T47D (cell line): ENCODE measurements at places on chromosomes 11 and 22.

- peak; percentile 42 for DNase-seq
Measured at GRCh38 chr11:116170526-116171120, 602.2 kb downstream of the BUD13 start.

- DNase-seq, result no peak
Measured at GRCh38 chr11:85407648-85408047, 219.5 kb downstream of the DLG2 start.

GRCh38 chr11:131248588-131248987, 121.8 kb upstream of the NTM start:
- DNase-seq, result no peak

DNA sequence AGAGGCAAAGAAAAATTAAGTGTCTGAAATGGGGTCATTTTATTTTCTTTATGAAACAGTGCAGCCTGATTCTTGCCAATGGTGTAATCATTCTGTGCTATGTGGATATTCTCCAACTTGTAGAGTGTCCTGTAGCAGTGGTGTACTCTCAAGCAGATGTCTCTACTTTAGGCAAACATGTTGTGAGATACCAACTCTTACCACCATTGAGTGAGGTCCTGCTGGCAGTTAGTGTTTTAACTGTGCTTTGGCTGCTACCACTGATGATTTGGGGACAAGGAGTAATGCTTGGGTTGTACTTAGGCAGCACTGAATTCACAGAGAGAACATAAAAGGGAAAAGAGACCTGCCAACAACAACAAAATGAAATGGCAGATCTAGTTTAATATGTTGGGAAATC, 122.5 kb downstream of the APIP start:
- DNase-seq, result no peak

DNA sequence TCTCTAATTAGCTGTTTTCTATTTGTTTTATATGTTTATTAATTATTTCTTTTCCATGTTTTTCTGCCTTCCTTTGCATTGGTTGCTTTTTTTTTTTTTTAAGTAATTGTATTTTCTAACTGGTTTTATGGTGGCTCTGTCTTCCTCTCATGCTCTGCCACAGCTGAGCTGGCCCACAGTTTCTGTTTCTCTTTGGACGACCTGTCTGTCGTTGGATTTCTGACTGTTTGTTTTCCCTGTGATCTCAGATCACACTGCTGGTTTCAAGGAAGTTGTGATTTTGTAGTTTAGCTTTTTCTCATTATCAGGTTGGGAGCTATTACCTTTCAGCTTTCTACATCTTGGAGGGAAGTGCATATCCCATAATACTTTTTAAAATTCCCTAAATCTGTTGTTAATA, 15.9 kb upstream of the OR6M1 start:
- DNase-seq, result peak; percentile 18

DNA sequence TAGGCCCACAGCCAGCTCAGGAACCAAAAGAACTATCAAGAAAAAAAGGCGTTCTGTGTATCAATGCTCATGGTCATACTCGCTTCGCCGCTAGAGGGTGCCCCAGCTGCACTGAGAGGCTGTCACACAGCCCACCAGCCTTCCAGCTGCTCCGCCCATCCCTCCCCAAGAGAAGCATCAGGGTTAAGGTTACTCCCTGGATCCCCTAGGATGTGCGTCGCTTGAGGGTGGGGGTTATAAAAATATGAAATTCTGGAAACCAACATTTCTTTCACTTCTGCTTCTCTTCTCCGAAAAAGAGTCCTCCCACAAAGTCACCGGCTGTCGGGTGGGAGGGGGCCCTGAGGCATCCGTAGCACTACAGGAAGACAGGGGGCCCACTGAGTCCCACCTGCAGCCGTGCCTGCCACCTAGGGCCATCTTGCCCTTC, 1.7 kb downstream of the CBX6 start:
- peak; percentile 68 for DNase-seq

DNA sequence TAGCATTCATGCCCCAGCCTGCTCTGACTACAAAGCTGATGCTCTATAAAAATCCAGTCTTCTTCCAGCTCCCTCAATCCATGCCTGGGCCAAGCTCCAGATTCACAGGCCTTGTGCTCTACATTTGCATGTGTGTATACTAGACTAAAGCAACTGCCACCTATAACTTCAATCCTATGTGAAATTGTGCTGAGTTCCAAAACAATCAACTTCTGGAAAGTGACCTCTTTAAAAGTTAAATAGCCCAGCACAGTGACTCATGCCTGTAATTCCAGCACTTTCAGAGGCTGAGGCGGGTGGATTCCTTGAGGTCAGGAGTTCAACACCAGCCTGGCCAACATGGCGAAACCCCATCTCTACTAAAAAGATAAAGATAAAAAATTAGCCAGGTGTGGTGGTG, 114.3 kb upstream of the ZC3H12C start:
- DNase-seq, result no peak

- DNase-seq, result no peak
Measured at GRCh38 chr22:37819105-37819433, 4.1 kb upstream of the GALR3 start.

- no peak for DNase-seq
Measured at GRCh38 chr11:128786507-128786906, 80.6 kb downstream of the KCNJ1 start.

- no peak for DNase-seq
Measured at GRCh38 chr11:112537026-112537425, 276.4 kb upstream of the PLET1 start.

DNA sequence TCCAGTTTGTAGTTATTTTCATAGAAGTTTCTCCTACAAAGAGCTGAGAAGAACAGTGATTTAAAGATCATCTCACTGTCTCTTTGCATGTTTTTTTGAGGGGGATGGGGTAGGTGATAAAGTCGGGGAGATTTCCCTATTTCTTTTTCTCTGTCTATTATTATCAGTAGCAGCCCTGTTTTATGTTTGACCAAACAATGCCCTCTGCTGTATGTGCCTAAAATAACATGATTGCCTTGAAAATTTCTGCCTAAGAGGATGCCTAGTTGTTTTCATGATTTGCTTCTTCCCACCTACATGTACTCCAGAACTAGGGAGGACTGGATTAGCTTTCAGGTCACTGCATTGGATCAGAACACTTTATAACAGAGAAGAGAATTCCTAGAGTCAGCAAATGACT, 1330.2 kb downstream of the LRRC4C start:
- peak; percentile 22 for DNase-seq

DNA sequence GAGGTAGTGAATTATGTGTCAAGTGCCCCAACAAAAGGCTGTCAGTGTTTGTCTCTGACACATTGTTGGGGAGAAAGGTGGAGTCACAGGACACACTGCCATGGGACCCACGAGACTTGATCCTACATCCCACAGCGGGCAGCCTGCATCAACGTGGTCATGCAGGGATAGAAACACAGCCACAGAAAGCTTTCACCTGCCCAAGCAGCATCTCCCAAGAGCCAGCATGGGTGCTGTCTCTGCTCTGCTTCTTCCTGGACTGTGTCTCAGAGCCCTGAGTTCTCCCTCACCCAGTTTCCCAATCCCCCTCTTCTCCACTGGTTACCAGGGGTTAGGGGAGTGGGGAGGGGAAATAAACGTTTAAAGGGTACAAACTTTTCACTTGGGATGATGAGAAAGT, 97.2 kb downstream of the VPREB1 start:
- no peak for DNase-seq

- no peak for DNase-seq
Measured at GRCh38 chr22:28019360-28019759, 100.3 kb upstream of the PITPNB start.

- no peak for DNase-seq
Measured at GRCh38 chr22:38737302-38738060, 18.3 kb downstream of the SUN2 start.

GRCh38 chr11:64233913-64234586, at the start of gene VEGFB:
TSS of gene VEGFB (plus strand) at chr11:64234584. CDS start at chr11:64234834, 250 bp downstream.
- DNase-seq, result peak; percentile 67

DNA sequence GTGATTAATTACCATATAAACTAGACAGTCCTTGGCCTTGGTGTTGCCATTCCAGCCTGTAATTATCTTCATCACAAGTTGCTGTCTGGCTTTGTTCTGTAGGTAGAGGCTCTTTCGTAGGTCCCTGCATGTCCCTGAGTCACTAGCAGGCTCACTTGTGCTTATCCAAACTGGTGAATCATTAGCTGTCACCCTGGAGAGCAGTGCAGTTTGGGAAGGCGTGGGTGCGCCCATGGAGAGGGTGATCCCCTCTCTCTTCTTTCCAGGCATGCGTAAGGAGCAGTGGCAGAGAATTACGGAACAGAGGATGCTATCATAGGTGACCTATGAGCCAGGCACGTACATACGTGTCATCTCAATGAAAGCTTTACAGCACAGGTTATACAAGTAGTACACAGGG, 11.0 kb upstream of the EHF start:
- no peak for DNase-seq

- no peak for DNase-seq
Measured at GRCh38 chr11:126176853-126177470, 34.5 kb downstream of the RPUSD4 start.

DNA sequence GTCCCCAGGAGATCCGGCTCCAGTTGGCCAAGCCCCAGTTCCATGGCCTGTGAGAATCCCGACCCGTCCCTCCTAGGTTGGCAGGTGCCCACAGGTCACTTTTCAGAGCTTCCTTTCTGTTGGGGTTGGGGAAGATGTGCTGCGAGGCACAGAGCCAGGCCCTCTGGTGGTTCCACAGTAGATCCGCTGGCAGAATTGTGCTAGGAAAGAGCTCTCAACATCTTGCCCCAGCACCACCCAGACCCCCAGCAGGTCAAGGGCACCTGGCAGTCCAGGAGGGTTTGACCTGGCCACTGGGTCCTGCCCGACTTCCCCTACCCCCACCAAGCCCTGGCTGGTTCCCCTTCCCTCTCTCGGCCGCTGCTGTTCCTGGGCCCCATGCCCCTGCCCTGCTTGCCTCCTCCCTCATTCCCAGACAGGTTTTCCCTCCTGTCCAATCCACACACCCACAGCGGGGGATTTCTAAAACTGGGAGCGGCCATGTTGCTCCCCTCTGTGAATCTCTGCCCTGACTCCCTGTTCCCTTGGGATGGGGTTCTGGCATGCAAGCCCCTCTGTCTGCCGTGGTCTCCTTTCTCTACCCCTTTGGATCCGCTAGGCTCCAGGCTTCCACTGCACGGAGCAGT, 26.2 kb upstream of the GCAT start:
- no peak for DNase-seq

DNA sequence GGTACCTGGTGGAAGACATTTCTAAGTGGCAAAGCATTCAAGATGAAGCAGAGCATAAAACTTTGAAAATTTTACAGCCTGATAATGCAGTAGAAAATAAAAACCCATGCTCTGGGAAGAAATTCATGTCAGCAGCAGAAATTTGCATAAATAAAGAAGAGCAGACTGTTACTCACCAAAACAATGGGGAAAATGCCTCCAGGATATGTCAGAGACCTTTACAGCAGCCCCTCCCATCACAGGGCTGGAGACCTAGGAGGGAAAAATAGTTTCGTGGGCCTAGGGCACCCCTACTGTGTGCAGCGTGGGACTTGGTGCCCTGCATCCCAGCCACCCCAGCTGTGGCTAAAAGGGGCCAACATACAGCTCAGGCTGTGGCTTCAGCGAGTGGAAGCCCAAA, 5.4 kb upstream of the DKK3 start:
- no peak for DNase-seq

DNA sequence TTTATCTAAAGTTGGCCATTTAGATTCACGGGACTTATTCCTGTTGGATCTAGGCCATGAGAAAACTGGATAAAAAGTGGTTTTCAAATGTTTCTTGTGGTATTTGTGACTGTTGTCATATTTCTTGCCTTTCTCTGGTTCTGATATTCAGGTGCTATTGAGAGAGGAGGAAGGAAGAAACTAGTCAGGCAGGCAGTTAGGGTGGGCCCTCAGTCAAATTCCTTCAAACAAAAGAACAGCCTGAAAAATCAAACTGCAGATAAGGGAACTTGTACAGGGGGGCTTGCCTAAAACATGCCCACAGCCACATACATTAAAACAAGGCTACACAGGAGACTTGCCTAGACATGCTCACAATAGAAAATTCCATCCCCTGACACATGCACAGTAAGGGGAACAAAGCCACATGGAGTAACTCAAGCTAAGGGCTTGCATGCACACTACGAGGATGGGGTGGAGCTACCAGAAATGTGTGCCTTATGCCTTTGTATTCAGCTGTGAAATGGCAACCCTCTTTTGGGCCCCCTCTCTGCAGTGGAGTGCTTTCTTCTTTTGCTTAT, 18.2 kb downstream of the NCR3LG1 start:
- DNase-seq, result no peak

GRCh38 chr11:77299528-77299993, 1.9 kb downstream of the GDPD4 start:
- DNase-seq, result peak; percentile 25

- no peak for DNase-seq
Measured at GRCh38 chr11:68655406-68655805, 28.9 kb upstream of the GAL start.

DNA sequence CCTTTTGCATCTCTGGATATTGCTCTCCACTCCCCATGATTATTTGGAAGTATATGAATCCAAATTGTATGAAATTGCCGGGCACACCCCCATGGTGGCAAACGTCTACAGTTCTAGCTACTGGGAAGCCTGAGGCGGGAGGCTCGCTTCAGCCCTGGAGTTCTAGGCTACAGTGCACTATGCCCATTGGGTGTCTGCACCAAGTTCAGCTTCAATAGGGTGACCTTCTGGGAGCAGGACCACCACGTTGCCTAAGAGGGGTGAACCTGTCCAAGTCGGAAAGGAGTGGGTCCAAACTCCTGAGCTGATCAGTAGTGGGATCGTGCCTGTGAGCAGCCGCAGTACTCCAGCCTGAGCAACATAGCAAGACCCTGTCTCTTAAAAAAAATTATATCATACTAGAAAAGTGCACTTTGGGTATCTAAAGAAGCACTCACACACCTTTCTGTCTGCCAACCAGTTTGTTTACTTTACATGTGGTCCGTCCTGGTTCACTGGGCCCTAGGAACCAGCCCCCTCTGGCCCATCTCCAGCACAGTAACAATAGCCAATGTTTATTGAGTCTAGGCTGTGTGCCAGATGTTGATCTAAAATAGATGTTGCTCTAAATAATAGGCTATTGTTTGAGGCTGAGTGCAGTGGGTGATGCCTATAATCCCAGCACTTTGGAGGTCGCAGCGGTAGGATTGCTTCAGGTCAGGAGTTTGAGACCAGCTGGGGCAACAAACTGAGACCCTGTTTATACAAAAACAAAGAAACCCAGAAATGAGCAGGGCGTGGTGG, 16.4 kb upstream of the KAT5 start:
- DNase-seq, result peak; percentile 65

DNA sequence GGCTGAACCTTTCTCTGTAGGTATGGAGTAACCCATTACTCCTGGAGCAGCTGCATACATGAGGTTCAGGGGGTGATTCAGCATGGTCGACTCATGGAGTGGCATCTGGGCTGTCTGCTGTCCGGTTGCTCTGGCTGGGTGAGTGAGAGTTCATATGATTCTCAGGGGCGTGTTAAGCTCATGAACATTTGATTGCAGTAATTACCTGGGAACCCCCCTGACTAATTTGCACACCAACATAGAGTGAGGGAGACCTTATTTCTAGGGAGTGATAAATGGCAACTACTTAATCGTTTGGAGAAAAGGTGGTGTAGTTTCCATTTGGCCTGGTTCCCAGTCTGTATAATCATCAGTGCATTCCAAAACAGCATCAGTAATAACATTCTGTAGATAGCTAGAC, 661.9 kb downstream of the ETS1 start:
- DNase-seq, result no peak
